ENCODE measurements at places on chromosomes 6 and 20.

DNA sequence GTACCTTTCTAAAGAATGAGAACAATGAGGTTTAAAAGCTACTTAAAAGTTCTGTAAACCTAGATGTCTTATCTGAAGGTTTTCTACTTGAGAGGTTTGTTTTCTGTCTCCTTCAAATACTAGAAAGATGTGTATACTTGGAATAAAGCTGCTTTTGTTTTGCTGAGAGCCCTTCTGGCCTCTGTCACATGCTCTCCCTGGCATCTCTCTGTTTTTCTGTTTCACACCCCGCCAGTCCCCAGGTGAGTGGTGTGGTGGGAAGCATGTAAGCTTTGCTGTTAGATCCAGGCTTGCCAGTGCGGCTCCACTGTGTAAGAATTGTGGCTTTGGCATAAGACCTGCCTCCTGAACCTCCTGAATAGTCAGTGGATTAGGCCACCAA is 56.8 kb downstream of the SNX9 start:
- H3K27ac ChIP-seq, result no peak overlapping the region
- H3K4me1 ChIP-seq, result no peaks in the 10 kb centered on the region
- DNase-seq, result no peak
- no peaks in the 10 kb centered on the region for H3K36me3 ChIP-seq

- no peak overlapping the region for H3K27ac ChIP-seq
- no peak overlapping the region for H3K4me3 ChIP-seq
- DNase-seq, result no peak
- H3K4me1 ChIP-seq, result no peaks in the 10 kb centered on the region
- no peaks in the 10 kb centered on the region for H3K27me3 ChIP-seq
- no peaks in the 10 kb centered on the region for H3K36me3 ChIP-seq
Measured at GRCh38 chr20:50073500-50073899, 39.5 kb downstream of the UBE2V1 start.

DNA sequence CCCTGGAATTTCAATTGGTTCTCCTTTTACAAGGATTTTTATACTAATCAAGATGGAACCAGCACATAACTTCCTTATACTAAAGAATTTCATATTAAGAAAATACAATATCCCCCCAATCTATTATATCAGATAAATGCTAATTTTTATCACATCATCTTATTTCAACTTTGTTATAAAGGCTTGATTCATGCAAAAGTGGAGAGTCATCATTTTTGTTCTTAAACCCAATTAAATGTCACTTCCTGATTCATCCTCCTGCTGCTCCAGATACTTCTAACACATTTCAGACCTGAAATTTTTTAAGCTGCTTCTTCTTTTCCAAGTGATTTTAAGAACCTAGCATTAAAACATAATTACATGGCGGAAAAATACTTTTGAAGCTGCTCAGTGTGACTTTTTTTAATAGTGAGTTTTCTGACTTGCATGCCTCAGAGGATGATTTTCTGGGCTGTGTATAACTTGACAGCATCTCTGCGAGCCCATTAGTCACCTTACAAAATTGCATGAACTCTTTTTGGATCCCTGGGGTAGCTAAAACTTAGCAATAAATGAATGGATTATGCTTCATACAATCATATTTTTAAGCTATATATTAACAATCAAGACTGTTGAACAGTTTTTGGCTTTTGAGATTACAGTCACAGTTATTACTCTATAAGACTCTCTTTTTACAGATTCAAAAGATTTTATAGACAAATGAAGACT is 134.1 kb downstream of the ELOVL4 start:
- no peaks in the 10 kb centered on the region for H3K27me3 ChIP-seq
- H3K4me3 ChIP-seq, result no peak overlapping the region
- no peaks in the 10 kb centered on the region for H3K4me1 ChIP-seq
- H3K36me3 ChIP-seq, result no peaks in the 10 kb centered on the region
- no peak for DNase-seq
- H3K27ac ChIP-seq, result no peak overlapping the region

- H3K4me3 ChIP-seq, result no peak overlapping the region
- peak overlapping the region; percentile 42 for H3K27ac ChIP-seq
- DNase-seq, result peak; percentile 39
- no peaks in the 10 kb centered on the region for H3K36me3 ChIP-seq
- H3K27me3 ChIP-seq, result no peaks in the 10 kb centered on the region
- H3K4me1 ChIP-seq, result peaks cover 9% of the 10 kb centered on the region
Measured at GRCh38 chr6:147283460-147283859, 79.2 kb downstream of the STXBP5 start.

Data from uterus (tissue), 4 donors.